ENCODE measurements at places on chromosomes 12 and 14.

- no peak for DNase-seq
Measured at GRCh38 chr12:108855284-108856169, 1.9 kb downstream of the SSH1 start.

DNA sequence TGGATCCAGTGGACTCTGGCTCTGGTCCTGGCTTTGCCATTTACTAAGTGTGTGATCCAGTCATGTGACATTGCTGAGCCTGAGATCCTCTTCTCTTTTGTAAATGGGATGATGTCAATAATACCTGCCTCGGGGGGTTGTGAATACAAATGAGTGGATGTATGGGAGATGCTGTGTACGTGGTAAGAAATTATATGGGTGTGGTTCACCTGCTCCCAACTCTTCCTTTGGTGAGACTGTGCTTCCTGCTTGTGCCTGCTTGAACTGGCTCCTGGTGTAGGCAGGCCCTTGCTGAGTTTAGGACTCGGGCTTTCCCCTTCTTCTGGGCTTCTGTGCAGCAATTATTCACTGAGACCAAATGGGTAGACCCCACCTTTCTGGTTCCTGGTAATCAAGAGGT is 189.5 kb upstream of the FRMD6 start:
- DNase-seq: no peak

- DNase-seq: no peak
Measured at GRCh38 chr14:23483236-23483854, 13.8 kb downstream of the NGDN start.

DNA sequence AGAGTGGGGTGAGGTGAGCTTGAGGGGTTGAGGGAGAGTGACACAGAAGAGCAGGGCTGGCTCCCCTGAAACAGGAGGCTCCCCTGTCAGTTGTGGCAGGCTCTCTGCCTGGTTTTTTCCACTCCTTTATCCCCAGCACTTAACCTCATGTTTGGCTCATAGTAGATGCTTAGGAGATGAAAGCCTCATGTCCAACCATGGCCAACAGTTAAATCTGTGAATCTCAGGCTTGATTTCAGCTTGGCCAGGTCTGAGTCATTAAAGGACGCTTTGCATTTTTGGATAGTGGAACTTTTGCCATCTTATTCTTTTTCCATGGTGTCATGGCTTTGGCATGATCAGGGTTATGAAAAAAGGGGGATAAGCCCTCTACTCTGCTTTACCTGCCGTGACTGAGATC is 117.2 kb downstream of the CACNA1C start:
- no peak for DNase-seq

DNA sequence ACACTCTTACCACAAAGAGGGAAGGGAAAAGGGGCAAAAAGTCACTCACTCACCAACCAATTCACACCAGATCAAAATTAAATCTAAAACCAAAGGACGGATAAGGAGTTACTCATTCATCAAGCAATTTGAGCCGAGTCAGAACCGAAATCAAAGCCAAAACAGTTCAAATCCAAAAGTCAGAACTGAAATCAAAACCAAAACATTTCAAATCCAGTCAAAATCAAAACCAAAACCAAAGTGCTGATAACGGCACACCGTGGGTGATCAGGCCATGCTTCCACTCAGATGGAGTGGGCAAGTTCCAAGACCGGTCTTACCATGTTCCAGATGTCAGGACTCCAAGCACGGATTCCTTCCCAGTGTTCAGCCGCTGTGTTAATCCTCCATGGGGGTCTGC is 139.5 kb downstream of the SLC38A6 start:
- peak; percentile 9 for DNase-seq
